ENCODE measurements at places on chromosomes 4 and X. TPM values are rescaled to one million over a fixed set of nuclear protein-coding genes. Genes with fewer than 3 reads are reported as not detected.
A peak's percentile ranks its signal among the peaks of the same experiment; 100 is the strongest.

- no peak for DNase-seq
These were observed 10.0 kb downstream of the NAA11 start for GRCh38 chr4:79315891-79316290.

GRCh38 chr4:25847329-25847728, 15.5 kb downstream of the SEL1L3 start:
- peak; percentile 57 for DNase-seq

GRCh38 chrX:110228453-110228852, 89.4 kb downstream of the AMMECR1 start:
- DNase-seq, result no peak

DNA sequence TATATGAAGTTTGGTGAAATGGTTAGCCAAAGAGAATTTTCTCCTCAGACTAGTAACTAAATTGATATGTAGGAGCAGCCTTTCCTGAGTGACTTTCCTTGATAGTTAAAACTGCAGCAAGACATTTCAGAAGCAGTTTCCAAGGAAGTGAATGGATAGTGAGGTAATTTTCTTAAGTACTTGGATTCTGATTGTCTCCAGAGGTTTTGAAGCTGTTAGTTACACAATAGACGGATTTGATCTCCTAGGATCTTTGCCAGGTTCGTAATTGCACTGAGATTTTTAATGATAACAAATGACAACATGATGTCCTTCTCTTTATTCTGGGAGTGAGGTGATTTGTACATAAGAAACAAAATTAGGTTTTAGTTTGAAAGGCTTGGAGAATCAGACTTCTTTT, 29.2 kb downstream of the PRRG1 start:
- DNase-seq, result peak; percentile 6

GRCh38 chr4:16875487-16875886, 23.0 kb downstream of the LDB2 start:
- peak; percentile 94 for DNase-seq

GRCh38 chr4:99835942-99836341, 19.3 kb downstream of the DAPP1 start:
- no peak for DNase-seq

DNA sequence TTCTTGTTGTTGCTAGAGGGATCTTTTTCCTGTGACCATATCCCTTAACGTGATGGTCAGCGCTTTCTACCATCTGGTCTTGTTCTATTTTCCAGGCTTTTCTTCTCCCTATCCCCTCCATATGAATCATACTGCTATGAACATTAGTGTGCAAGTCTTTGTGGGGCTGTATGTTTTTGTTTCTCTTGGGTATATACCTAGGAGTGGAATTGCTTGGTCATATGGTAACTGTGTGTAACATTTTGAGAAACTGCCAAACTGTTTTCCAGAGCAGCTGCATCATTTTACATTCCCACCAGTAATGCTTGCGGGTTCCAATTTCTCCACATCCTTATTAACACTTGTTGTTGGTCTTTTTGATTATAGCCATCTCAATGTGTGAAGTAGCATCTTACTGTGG, 121.4 kb downstream of the SPRY1 start:
- DNase-seq, result peak; percentile 82

Gene SPOCK3
- not detected for total RNA-seq
